ENCODE measurements at places on chromosomes 11 and 22.

GRCh38 chr22:40728731-40729189 is 49.5 kb downstream of the MCHR1 start:
- peak; percentile 29 for DNase-seq

- DNase-seq, result no peak
Measured at GRCh38 chr11:122706291-122707088, 51.0 kb downstream of the UBASH3B start.

DNA sequence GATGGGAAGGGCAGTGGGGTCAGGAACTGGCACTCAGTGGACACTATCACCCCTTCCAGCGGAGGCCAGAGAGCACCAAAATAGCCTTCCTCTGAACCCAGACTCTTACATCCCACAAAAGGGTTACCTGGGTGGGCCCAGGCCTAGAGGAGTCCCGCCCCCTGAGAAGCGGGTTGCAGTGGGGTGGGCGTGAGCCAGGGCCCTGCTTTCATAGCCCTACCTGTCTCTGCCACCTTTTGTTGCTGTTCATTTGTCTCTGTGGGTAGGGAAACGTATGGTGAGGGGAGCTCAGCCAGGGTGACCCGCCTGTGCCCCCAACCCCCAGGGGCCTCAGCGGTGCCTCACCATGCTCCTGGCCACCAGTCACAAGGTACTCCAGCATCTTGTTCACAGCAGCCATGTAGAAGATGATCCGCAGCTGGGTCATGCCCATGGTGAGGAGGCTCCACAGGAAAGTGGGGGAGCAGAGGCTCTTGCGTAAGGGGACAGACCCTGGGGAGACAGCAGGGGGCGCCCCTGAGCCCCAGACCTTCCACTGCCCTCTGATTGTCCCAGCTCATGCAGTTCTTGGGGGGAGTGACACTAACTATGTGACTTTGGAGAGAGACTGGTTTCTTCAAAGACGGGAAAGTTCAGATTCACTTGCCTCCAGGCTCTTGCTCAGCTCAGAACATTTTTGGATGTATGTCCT is 24.0 kb downstream of the SLC43A1 start:
- DNase-seq, result peak; percentile 14

GRCh38 chr22:47195156-47195483 is 432.7 kb downstream of the TBC1D22A start:
- no peak for DNase-seq

GRCh38 chr11:116225784-116226585 is 546.8 kb downstream of the BUD13 start:
- DNase-seq, result no peak

GRCh38 chr11:126992804-126993111 is 7.8 kb downstream of the KIRREL3 start:
- DNase-seq, result no peak

- DNase-seq, result no peak
Measured at GRCh38 chr22:26674211-26675190, 17.1 kb downstream of the MIAT start.

GRCh38 chr11:83088965-83089364 is 17.3 kb upstream of the RAB30 start:
- no peak for DNase-seq

DNA sequence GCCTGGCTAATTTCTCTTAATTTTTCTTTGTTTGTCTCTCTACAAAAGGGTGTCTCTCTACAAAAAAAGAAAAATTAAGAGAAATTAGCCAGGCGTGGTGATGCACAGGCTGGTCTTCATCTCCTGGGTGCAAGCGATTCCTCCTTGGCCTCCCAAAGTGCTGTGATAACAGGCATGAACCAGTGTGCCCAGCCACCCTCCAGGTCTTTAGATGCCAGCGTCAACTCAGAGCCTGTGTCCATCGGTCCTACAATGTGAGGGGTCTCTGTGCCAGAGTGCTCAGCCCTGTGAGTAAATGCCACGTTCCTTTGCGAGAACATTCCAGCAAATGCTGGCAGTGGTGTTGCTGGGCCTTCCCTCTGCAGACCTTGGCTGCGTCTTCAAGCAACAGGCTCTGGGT is 62.7 kb downstream of the IGF2 start:
- no peak for DNase-seq

GRCh38 chr11:16956538-16957153 is 57.6 kb downstream of the PLEKHA7 start:
- no peak for DNase-seq

- no peak for DNase-seq
Measured at GRCh38 chr11:7480113-7480512, 5.2 kb upstream of the OLFML1 start.

DNA sequence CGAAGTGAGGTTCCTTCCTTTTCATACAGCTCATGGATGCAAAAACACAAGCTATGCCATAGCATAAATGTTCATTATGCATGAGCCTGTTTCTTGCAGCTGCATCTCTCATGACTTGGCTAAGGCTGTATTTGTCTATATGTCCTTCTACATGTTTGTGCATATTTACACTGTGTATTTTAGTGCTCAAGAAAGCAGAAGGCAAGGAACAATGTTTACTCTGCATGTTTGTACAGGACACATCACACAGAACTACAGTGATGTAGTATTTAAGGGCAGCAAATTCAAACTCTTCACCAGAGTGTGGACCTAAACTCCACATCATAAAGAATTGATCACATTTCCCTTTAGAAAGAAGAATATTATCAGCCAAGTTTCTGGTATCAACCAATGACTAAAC is 170.3 kb downstream of the CADM1 start:
- no peak for DNase-seq

DNA sequence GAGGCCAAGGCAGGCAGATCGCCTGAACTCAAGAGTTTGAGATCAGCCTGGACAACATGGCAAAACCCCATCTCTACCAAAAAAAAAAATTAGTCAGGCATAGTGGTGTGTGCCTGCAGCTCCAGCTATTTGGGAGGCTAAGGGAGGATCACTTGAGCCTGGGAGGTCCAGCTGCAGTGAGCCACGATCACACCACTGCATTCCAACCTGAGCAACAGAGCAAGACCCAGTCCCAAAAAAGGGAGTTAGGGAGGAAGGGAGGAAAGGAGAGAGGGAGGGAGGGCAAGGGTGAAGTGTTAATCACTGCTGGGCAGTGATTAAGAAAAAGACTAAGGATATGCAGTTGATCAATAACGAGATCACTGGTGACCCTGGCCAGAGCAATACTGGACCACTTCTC is 56.0 kb upstream of the APOA1 start:
- DNase-seq, result no peak
